Activated T-cell treated with anti-CD3 and anti-CD28 coated beads, Interleukin-2, amount 50 U/mL, for 24 hours (primary cell): ENCODE measurements at places on chromosomes 2 and 18.
A peak's percentile ranks its signal among the peaks of the same experiment; 100 is the strongest.

- DNase-seq: no peak
These were observed 36.7 kb downstream of the EN1 start for GRCh38 chr2:118810766-118811165.

DNA sequence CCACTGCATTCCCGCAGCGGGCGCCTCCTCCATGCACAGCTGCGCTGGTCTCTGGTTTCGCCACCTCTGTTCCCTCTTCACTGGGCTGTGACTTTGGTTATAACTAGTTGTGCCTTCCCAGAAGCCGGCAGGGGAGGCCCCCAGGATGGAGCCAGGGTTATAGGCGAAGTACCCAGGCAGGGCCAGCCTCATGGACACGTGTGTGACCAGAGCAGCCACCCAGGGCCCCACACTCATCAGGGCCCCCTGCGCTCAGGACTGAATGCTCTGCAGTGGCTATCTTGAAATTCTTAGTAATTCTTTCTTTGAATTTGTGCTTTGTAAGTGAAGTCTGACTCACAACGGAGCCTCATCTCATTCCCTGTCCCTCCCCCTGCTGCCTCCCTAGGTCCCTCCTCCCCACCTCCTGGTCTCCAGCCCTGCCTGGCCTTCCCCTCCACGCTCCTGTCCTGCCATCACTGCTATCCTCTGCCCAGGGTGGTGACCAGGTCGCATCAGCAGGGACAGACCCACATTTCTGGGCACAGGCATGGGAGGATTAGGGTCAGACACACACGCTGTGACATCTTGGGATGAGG is 38.1 kb upstream of the LBH start:
- no peak for DNase-seq

GRCh38 chr2:131122496-131122895 is 17.4 kb downstream of the PLEKHB2 start:
- no peak for DNase-seq

- DNase-seq: no peak
These were observed 21.4 kb downstream of the ANKRD30B start for GRCh38 chr18:14769381-14769780.

DNA sequence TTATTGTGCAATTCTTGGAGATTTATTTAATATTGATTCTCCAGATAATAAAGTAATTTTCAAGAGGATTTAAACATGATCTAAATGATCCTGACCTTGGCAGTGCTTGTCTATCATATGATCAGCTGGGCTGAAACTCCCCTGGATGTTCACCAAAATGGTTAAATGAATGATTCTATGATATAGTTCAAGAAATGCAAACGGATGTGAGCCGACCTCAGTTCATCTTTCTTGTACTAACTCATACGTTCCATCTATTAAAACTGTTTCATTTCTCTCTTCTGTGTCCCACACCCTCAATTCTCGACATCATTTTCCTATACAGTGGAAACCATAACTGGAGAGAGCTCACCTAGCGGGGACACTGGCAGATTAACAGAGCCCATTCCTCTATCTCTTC is 281.7 kb upstream of the CCDC68 start:
- no peak for DNase-seq

DNA sequence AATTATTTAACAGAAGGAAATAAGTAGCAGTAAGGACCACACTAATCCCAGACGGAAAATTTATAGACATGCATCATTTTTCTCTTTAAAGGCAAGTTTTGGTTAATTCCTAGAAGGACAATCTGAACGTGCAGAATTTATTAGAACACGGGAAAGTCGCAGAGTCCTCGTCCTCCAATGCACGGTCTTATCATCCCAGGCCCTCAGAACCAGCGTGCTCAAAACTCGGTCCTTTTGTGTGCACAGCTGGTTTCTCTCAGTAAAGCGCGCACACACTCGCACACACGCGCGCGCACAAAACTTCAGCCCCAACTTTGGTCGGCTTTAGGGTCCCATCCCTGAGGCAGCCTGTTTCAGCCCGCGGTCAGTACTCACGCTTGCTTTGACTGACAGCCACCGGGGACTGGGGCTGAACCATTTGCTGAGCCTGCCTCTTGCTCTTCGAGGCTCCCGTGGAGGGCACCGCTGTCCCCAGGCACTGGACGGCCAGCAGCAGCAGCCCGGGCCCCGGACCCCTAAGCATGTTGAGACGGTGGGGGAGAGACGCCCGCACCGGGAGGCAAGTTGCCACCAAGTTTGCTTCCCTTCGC is 493 bp downstream of the FN1 start:
- no peak for DNase-seq

GRCh38 chr2:58436872-58437271 is 195.7 kb upstream of the FANCL start:
- DNase-seq: no peak

GRCh38 chr2:27134781-27135477 is 493 bp upstream of the PREB start:
- no peak for DNase-seq

GRCh38 chr2:226683944-226684562 is 115.6 kb downstream of the IRS1 start:
- DNase-seq: no peak

GRCh38 chr2:105784589-105784988 is 39.9 kb downstream of the NCK2 start:
- DNase-seq: peak; percentile 22

DNA sequence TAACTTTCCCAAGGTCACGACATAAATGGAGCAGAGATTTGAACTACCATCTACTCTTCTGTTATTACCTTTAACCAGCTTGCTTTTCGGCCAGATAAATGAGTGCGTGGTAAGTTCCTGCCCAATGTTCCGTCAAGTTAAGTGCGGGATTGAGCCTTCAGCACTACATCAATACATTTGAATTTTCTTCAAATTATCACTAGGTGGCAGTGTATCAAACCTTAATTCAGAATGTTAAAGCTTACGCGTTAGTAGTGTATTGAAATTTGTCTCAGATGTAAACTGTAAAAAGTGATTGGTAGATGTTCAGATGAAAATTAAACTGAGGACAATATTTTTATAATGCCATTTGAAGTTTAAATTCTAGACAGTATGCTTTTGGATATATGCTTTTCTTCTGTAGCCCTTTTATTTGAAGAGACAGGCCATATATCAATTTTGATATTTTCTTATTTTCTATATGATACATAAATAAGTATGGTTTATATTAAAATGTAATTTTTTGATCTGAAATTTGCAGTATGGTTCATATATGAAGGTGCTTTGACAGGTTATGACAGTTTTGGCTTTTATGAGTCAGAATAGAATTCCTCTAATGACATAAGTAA is 681.3 kb downstream of the ADCYAP1 start:
- DNase-seq: no peak

DNA sequence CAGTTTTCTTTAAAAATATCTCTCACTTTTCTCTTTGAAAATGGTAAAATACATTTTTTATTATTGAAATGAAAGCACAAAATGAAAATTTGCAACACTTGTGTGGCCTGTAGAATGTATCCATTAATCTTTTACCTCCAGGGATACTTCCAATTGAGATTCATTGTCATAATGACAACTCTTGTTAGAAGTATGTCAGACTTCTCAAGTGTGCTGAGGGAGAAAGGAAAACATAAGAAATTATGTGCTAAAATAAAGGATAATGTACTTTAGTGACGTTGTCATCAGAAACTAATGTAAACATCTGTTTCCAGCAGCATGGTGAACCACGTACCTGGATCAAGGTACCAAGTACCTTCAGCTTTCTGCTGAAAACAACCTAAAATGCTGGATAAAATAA is 195.8 kb upstream of the STON1 start:
- no peak for DNase-seq

GRCh38 chr18:59268721-59269562 is 4.3 kb downstream of the RAX start:
- peak; percentile 57 for DNase-seq

DNA sequence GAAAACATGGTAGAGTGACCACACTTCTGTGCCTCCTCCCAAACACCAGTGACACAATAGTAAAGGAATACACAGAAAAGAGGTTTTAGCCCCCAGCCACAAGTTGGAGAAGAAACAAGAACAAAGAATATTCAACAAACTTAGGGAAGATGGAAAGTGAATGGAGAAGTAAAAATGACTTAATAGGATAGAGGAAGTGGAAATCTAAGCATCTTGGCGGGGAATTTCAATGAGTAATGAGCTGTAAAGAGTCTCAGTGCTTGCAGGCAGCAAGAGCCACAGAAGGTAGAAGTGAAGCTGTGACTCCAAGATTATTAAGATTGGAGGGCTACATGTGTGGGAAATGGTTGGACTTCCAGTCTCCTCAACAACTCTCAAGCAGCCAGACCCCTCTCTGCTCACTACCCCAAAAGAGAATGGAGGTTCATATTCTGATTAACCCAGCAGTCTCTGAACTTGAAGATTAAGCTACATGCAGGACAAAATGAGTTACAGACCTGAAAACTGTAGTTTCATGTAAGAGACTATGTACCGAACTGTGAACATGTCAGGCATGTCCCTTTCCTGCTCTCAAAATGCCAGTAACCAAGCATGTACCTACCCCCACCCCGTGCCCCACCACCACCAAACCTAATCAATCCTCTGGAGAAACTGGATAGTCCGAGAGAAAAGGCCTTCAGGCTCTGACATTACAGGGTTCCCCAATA is 16.9 kb upstream of the HNRNPLL start:
- DNase-seq: no peak

- DNase-seq: no peak
These were observed 160.0 kb upstream of the GCFC2 start for GRCh38 chr2:75870651-75871137.

DNA sequence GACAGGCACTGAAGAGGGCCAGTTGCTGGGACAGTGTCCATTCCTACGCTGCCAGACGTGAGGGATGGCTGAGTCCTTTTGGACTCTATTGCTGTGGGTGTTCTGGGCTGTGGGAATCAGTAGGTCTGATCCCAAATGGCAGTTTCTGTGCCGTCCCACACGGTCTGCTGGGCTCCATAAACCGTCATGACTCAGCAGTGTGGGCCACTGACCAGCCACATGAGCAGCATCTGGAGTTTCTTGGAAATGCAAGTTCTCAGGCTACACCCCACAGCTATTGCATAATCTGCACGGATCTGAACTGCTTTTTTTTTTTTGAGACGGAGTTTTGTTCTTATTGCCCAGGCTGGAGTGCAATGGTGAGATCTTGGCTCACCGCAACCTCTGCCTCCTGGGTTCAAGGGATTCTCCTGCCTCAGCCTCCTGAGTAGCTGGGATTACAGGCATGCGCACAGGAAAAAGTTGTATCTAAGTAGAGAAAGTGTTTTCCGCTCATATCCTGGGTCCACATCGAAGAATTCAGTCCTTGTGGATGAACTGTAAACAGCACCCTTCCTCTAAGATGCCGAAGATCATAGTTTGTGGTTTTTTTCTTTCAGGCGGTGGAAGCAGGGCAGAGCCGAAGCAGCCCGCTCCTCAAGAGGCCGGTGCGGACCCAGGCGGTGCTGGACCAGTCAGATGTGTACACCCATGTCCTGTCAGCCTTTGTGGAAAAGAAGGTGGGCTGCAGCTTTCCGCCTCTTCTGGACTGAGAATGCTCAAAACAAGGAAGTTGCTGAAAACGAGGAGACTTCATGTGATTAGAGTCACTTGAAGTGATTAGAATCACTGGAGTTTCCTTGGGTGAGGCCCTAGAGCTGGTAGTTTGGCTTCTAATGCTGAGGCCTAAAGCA is 25.5 kb downstream of the RMC1 start:
- DNase-seq: no peak

- no peak for DNase-seq
These were observed 10.3 kb upstream of the ZBTB7C start for GRCh38 chr18:48419277-48420022.

DNA sequence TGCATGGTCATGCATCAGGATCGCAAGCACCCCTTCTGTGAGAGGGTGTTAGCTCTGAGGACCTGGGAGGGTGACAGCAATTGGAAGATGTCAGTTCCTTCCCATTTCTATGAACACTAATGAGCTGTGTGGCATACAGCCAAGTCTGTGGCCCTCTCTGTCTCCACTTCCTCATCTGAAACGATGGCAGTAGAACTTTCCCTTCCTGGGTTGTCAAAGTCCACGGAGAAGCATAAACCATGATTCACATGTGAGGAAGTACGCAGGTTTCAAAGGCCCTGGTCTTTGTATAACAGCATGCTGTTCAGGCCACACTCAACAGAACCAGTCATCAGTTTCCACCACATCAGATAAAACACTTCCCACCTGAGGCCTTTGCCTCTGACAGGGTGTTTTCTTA is 167.4 kb upstream of the RAB6C start:
- DNase-seq: no peak
